ENCODE measurements at places on chromosomes 2 and 18.
A peak's percentile ranks its signal among the peaks of the same experiment; 100 is the strongest.

GRCh38 chr2:218557941-218558340 is 10.2 kb downstream of the USP37 start:
- no peak for DNase-seq

DNA sequence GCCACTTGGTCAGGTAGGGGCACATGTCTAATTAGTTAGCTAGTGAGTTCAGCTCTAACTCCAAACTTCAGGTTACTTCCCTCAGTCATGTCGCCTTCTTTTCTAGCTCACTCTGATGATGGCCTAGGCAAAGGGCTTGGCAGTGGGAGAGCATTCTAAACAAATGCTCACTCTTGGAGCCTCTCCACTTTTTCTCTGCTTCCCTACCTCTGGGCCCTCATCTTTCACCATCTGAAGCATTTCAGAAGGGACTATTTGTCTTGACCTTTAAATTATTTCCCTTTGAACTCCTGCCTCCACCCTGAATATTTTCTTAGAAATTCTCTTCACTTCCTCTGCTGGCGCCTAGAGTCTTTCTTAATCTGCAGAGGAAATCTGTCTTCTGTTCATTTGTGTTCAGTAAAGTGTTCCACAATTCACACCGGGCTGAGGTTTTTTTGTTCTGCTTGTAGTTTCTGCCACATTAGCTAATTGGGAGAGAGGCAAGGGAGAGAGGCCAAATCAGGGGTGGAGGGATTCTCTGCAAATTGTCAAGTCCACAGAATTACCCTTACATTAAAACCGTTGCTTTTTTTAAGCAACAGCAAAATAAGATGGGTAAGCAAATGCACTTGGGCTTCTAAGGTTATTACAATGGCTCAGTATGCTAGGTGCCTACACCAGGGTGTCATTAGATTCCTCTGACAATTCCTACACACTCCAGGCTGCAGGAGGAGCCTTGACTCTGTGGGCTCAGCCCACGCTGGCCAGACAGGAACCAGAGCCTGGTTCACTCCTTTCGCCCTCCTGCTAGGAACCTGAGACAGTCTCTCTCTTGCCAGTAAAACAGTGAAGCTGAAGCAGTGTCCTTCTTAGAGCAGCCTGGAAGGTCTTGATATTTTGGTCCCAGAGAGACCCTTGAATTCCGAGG is 5.5 kb downstream of the MSGN1 start:
- no peak for DNase-seq

- DNase-seq = peak; percentile 69
Observed at GRCh38 chr2:198296665-198297308, 492.4 kb downstream of the PLCL1 start.

- DNase-seq = no peak
Observed at GRCh38 chr2:226795281-226796011, 4.2 kb downstream of the IRS1 start.

DNA sequence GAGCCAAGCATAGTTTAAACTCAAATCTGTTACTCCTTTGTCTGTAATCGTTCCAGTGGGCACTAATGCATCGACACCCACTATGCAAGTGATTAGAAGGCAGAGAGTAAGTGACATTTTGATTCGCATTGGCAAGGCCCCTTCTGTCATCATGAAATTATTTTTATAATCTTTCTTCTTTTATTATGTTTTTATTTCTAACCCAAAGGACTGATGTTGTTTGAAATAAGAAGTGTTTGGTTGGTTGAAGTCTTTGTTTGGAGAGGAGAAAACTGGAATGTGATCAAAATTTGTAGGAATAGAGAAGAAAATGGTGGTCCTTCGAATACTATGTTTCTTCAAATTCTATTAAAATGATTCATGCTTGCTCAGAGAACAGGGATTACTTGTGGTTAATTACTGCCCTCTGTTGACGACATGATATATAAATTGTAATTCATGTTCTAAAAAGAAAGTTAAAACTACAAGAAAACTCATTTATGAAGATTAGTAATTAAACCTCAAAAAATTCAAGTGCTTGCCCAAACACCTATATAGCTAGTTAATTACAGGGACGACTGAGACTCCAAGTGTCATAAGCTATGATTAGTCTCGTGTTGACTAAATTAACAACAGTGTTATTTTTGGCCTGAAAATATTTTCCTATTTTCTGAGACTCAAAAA is 26.4 kb upstream of the TFPI start:
- peak; percentile 73 for DNase-seq

DNA sequence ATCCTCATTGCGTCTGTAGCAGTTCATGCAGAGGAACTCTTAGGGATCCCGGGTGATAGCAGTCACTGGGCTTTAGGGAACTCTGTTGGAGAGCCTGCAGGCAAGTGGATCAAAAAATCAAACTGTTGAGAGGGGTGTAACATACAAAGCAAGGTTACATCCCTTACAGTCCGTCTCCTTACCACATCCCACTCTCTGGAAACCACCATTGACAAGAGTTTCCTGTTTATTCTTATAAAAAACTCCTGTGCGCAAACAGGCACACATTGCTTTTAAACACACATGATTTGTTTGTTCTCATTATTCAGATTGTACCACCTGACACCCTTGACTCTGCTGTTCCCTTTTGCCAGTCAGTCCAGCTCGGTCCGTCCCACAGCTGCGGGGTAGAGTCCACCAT is 137.7 kb downstream of the LTBP1 start:
- DNase-seq = no peak

DNA sequence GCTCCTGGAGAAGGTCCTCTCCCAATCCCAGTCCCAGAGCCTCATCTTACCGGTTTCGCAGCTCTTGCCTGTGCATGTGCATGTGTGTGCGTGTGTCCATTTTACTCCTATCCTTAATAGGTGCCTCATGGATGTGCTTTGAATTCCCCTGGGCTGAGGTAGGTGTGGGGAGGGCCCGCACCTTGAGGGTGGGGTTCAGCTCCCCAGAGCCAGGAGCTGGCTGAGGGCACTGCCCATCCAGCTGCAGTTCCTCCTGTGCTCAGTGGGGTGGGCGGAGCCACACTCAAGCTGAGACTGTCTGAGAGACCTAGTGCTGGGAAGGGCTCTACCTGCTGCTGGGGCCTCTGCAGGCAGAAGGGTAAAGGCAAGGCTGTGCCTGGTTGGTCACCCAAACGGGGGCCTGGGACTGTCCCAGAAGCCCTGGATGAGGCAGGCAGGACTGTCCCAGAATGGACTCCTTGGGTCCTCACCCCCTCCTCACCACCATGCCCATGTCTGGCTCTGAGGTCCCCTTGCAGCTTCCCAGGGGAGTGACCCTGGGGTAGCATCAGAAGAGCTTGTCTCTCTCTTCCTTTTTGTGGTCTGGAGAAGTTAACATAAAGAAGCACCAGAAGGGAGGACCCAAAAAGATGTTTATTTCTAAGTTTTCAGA is 8.9 kb downstream of the GDF7 start:
- peak; percentile 12 for DNase-seq

- DNase-seq = peak; percentile 75
Observed at GRCh38 chr2:172256886-172257285, 154.2 kb upstream of the DLX2 start.

GRCh38 chr2:106139238-106139935 is 54.7 kb downstream of the UXS1 start:
- DNase-seq = no peak

DNA sequence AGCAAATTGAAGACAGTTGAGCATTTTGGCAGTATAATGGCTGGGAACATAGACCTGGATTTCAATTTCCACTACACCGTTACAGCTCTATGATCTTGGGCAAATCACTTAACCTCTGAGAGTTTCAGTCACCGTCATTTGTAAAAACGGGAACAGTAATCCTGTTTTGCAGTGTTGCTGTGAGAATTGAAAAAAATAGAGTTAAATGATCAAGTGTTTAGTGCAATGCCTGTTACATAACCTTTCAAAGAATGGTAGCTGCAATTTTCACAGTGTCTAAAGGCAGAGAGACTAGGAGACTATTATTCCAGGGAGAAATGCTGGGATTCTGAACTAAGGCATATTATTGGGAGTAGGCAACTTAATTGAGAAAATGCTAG is 2.0 kb downstream of the AGPS start:
- DNase-seq = no peak

DNA sequence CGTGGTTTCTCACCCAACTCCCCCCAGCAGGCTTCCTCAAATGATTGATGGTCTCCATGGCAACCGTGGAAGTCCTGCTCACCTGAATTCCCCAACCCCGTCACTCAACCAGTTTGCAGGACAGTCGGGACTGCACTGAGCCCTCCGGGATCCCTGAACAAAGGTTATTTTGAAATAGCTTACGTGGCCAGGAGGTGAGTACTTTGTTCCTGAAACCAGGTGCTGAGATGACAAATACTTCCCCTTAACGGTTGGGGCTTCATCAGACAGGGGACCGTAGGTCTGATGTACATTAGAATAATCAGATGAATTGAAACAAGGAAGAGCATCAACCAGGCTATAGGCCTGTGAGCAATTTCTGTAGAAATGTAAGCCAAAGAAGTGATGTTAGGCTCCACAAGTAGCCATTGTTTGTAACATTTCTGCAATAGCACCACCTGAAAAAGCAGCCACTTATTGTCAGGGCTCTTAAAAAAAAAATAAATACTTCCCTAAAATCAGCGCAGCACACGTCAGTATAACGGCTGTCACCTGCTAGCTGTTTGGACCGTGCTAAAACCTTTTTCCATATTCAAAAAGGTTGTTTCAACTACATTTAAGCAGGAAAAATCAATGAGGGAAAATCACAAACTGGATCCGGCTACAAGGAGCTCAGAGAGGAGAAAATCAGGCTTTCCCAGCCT is 206.4 kb upstream of the ID2 start:
- no peak for DNase-seq

GRCh38 chr2:28624793-28625701 is 126.6 kb upstream of the PPP1CB start:
- no peak for DNase-seq

GRCh38 chr2:5507367-5507766 is 184.8 kb upstream of the SOX11 start:
- peak; percentile 28 for DNase-seq

DNA sequence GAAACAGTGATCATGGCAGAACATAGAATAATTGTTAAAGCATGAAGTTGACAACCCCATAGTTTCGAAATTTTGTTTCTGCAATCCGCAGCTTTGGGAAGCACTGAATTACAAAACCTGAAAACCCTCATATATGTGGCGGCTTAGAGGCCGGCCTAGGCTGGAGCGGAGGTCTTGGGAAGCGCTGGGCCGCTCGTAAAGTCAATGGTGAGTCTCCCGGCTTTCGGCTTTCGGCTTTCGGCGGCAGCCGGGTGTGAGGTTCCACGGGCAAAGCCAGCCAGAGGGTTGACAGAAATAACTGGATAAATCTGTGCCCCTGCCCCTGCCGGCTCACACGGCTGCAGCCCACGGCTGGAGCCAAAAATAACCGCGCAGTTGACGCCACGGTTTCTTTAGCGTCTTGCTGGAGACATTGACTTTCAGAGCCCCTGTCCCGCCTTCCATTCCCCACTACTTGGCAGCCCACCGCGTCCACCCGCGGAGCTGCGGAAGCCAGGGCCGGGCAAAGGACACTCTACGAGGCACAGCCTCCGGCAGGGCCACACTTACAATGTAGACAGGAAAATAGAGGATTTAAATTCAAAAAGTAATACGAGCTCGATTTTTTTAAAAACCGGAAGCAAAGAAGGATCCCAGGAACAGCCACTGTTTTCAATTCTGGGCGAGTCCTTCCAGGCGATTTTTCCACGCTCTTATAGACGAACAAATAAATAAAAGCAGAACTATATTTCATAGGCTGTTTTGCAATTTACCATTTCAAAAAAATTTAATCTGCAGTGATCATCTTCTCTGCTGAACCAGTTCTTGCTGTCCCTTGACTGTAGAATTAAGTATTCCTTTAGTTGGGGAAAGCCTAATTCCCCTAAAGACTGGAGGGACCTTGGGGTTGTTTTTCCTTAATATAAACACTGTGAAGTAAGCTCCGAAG is 28.3 kb upstream of the ATP6V1B1 start:
- DNase-seq = no peak

- no peak for DNase-seq
Observed at GRCh38 chr2:77725045-77725444, 202.9 kb upstream of the LRRTM4 start.

- DNase-seq = no peak
Observed at GRCh38 chr2:120450196-120450820, 104.4 kb downstream of the INHBB start.

- DNase-seq = no peak
Observed at GRCh38 chr2:213187386-213187785, 36.0 kb upstream of the IKZF2 start.

DNA sequence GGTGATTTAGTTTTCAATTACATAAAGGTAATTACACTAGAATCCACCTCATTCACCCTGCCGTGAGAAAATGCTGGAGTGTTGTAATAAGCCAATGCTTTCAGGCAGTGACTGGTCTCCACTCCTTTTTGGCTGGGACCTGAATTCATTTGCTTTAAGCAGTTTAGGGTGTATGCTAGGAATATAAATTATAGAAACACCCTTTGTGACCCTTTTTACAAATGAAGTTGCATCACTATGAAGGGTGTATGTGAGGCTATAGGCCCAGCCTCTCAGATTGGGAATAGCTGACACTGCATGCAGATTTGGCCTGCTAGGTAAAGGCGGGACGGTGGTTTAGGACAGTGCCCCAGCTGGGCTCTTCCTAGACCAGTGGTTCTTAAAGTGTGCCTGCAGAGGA is 50.8 kb upstream of the NFE2L2 start:
- DNase-seq = peak; percentile 84

GRCh38 chr2:23746141-23746863 is 180.6 kb downstream of the ATAD2B start:
- DNase-seq = no peak

DNA sequence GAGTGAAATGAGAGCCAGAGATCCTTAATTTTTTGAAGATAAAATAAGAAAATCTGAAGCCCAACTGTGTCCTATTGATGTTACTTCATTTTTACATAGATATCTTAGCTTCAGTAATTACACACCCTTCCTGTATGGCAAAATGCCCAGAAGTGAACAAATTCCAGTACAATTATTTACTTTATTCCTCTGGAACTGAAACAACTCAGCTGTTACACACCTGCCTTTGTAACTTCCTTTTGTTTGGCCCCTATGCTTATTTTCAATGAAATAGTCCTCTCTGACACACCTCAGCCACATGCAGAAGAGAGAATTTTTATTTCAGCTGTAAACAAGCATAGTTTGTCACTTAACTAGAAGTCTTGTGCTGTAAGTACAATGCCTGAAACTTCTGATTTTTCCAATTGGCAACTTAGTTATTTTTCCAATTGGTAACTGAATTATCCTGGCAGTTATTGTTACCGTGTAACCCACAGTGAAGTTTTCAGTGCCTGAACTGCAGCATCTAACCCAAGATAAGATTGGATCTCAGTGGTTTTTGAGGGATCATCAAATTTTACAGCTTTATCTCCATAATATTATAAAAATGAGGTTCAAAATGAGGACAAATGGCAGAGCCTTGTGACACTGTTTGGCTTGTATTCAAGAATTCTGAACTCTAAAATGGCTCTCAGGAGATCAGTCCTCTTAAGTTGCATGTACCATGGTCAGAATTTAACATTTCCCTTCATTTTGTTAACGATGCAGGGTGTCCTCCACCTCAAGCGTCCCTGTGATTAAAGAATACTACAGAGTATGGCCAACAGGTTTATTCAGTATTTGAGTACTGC is 82.6 kb downstream of the PKP4 start:
- DNase-seq = peak; percentile 86

DNA sequence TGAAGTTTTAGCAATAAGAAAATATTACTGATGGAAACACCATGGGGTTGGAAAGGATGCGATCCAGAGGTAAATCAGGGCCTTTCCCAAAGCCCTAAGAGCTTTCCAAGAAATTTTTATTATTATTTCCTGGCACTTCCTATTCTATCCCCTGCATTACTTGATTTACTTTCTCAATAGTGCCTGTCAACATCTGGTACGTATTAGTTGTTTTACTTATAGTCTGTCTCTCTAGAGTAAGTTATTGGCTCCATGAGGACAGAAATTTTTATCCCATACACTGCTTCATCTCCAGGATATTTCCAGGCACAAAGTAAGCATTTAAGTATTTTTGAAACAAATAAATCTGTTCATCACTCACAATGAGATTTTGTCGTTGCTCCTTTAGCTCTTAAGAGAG is 18.1 kb downstream of the PPP4R1 start:
- no peak for DNase-seq
